ENCODE measurements at places on chromosomes 4 and X. TPM values are rescaled to one million over a fixed set of nuclear protein-coding genes. Genes with fewer than 3 reads are reported as not detected.

Gene ZAR1
- not detected for polyA plus RNA-seq

Gene SPANXD
- 0.37 TPM for polyA plus RNA-seq

Gene GYPB
- polyA plus RNA-seq = not detected

DNA sequence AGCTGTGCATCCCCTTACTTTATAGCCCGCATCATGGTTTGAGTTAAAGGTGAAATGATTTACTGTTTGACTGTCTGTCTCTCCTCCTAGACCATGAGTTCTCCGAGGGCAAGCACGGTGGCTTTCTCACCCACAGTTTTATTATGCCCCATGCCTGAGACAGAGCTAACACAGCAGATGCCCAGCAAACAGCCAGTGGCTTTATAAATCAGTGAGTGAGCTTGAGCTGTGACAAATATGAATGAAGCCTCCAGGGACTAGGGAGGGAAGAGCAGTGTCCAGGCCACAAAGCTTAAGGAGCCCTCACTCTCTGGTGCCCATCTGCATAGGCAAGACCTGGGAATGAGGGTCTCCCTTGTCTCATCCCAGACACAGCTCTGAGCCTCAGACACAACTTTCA, 57.9 kb downstream of the FHDC1 start:
- DNase-seq = no peak

- no peak for DNase-seq
Observed at GRCh38 chrX:35251226-35251625, 308.6 kb downstream of the FAM47B start.

GRCh38 chr4:30903502-30904214, 183.5 kb downstream of the PCDH7 start:
- no peak for DNase-seq

- DNase-seq = no peak
Observed at GRCh38 chrX:42247241-42247640, 323.9 kb upstream of the CASK start.

- DNase-seq = no peak
Observed at GRCh38 chr4:138845054-138845453, 170.5 kb upstream of the NOCT start.

DNA sequence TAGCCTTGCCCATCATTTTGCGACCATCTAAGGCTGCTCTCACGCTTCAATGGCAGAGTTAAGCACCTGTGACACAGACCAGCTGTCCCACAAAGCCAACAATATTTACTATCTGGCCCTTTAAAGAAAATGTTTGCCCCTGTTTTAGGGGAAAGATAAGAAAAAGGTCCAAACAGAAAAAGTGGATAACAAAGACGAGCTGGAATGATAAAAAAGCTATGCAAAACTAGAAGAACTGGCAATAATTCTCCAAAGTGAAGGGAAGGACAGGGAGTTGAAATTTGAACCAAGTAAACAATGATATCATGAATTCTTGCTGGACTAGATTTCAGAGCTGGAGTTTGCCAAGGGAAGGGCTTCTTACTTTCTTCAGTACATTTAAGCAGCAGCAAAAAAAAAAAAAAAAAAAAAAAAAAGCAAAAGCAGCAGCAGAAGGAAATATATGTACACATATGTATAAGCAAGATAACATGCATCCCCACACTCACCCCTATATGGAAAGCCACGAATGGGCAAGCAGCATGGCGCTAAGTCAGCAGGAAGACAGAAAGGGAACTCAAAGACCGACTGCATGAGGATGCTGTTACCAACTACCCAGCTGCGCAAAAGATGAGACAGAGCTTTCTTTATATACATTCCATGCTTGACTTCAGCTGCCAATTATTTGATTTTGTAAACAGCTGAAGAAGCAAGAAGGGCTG, 12.5 kb downstream of the TRAPPC2 start:
- no peak for DNase-seq

DNA sequence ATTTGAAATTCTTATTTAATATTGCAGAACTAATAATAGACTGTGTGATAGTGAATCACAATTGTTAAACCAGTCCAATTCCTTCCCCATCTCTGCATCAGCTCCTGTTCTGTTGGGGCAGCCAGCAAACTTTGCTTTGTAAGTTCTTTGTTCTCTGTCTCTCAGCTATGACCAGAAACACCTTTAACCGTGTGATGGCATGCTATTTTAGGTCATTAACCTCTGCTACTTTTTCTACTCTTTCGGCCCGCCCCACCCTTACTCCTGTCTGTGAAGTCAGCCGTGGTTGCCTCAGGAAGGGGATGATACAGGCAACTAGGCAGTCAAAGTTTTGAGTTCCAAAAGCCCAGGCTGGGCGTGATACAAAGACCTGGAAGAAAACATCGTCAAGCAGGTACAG, 51.3 kb upstream of the EGFL6 start:
- no peak for DNase-seq

DNA sequence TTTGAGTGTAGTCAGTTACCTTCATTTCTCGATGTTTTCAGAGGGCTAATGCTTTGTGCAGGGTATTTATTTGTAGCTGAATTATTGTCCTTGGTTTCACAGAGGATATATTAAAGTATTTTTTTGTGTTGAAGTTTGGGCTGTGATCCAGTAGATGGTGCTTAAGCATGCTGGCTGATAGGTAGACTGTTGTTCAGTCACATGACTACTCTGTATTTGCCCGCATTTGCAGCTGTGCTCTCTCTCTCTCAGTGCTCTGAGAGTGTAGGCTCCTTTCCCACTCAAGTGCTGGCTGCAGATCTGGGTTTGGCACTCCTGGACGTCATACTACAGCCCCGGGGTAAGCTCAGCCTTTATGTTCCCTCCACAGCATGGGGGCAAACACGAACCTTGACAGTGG, 21.7 kb downstream of the RAB40AL start:
- DNase-seq = no peak

GRCh38 chrX:76453737-76454406, 26.4 kb downstream of the MAGEE1 start:
- DNase-seq = no peak

DNA sequence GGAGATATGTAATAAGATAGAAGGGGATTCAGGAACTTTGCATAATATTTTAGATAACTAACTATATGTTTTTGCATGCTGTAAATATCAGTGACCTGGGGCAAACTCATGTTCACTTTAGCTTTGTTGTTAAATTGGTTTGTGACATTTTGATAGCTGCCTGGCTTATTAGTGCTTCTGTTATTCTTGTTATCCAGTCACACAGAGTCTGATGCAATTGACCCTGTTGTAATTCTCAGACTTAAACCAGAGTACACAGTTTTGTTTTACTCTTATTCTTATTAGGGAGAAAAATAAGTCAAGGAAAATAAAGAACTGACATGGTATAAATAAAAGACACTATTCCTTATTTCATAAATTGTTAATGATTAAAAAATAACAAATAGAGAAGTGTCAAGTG, 516.7 kb upstream of the SLIT2 start:
- DNase-seq = no peak

Data from A549 (cell line).